ENCODE measurements at places on chromosomes 5 and 9. TPM values are rescaled to one million over a fixed set of nuclear protein-coding genes. Genes with fewer than 3 reads are reported as not detected.
A peak's percentile ranks its signal among the peaks of the same experiment; 100 is the strongest.

DNA sequence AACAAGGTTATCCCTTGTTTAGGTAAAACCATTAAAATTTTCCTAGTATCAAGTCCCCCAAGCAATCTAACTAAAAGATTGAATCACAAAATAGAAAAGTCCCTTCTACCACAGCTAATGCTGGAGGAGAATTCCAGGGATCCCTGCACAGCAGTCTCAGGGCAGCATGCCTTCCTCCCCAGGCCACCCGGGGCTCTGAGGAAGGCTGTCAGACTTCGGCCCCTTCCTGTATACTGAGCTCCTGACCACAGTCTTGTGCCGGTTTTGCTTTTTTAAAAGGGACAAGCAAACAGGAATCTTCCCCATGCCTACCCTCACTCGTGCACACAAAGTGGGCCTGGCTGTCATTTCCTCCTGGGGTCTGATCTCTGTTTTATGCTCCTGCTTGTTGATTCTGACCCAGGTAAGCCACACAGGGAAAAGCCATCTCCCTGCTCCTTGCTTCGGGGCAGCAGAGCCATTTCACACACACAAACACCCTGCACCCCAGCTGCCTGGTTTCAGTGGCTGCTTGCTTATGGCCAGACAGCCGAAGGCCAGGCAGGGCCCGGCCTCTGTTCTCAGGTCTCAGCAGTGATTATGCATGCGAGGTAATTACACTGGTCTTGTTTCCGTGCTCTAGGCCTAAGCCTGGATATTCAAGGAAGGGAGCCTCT, 211.9 kb downstream of the NXNL2 start:
- no peak for DNase-seq

- no peak for DNase-seq
Measured at GRCh38 chr5:98168871-98169270, 604.6 kb upstream of the RGMB start.

The PCSK5 gene
- total RNA-seq = 4.8 TPM

The NHP2 gene
- 85.7 TPM for total RNA-seq

GRCh38 chr5:6482735-6483134, 34.1 kb downstream of the UBE2QL1 start:
- DNase-seq = no peak

DNA sequence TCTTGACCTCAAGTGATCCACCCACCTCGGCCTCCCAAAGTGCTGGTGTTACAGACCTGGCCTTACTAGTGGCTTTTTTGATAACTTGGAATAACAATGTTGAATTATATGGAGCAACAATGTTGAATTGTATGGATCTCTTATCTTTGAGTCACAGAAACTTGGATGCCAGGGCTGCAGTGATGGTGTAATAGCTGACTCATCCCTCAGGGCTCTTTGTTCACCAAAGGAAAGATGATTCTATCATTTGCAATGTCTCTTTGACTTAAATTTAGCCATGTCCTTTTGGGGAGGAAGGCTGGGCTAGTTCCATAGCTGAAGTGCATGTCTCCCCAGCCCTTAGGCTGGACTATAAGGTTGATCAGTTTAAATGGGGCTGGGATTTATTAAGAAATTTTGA, 172.3 kb downstream of the PDZD2 start:
- DNase-seq = peak; percentile 92

The PLAC8L1 gene
- not detected for total RNA-seq

- DNase-seq = peak; percentile 29
Measured at GRCh38 chr9:81456431-81457006, 232.8 kb downstream of the TLE1 start.

DNA sequence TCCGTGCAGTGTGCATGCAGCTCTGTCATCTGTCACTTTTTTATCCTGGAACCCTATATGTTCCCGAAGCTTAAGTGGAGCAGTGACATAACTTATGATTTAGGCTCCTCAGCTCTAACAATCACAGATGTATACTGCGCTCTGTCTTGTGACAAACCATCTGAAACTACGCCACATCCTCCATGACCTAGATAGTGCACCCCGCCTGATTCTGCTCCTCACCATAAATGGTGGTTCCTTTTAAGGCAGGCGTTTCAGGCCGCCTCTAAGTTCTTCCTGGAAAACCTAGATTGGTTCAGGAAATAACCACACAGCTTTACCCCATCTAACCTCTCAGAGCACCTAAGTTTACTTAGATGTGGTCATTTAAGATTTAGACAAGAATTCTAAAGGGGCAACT, 372.0 kb downstream of the CDH10 start:
- DNase-seq = no peak

Data from fibroblast of lung (primary cell).